Brain microvascular endothelial cell (primary cell): ENCODE measurements at places on chromosomes 6 and 20.

DNA sequence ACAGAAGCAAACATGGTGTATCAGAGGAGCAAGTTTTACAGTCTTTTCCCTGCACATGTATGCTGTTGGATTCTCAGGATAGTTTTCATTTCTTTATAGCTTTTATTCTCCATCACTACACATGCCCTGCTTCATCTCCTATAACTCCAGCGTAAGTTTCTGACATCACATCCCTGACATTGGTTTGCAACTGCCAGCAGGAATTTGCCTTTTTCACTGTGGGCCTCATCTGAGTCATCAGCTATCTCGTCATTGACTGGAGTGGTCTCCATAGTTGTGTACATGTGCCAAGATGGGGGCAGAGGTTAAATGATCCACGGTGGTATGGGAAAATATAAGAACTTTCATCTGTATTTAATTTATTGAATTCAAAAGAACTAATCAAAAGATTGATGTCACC lies 96.7 kb downstream of the SLX4IP start:
- peak; percentile 90 for DNase-seq

DNA sequence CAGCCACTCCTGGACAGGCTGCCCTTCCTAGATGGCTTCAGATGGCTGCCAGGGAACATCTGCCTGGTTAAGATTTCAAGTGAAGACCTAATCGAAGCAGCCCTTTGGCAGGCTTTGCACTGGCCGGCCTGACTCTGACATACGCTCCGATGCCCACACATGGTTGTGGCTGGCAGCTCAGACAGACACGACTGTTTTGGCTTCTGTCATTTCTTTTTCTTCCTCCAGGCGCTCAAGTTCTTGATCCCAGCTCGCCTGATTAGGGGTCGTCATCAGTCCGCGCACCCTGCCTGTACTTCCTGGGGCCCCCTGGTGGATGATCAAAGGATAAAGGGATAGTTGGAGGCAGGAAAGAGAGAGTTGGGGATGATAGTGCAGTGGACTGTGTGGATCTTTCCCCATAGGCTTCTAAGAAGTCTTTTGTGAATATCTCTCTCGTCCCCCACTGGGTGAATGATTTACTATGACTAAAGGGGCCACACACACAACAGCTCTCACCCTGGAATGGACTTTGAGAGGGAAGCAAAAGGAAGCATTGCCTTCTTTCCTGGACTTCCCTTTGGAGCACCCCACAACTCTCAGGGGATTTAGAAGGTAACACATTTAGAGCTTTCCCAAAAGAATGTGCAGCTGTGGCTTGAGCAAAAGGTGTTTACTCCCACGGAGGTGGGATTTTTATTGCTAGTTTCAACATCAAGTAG lies 21.4 kb upstream of the TRAM2 start:
- DNase-seq: peak; percentile 85

- no peak for DNase-seq
These were observed 235.3 kb upstream of the ZFP64 start for GRCh38 chr20:52426856-52427255.

DNA sequence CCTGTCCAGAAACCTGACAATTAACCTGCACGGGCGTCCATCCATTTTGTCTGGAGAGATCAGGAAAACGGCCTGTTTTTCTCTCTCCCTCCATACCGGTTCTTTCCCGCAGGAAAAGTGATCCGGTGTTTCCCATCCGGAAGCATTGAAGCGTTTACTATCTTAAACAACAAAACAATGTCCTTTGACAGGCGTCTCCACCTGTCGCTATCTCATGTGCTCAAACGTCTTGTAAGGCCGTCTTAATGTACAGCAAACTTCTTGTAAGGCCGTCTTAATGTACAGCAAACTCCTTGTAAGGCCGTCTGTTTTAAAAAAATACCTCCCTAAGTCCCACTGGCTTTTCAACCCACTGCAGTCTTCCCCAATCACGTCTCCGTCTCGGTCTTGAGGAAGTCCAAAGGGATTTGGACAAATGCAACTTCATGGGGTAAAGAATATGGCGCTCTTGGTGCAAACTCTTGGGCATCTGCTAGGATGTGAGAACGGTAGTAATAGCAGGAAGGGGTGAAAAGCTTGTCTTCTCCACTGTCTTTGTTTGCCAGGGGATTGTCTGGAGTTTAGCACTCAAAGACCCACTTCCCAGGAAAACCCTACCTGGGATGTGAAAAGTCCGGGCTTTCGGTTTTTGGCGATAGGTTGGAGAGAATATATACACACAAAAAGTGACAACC lies 29.9 kb upstream of the TRIM27 start:
- DNase-seq: no peak

DNA sequence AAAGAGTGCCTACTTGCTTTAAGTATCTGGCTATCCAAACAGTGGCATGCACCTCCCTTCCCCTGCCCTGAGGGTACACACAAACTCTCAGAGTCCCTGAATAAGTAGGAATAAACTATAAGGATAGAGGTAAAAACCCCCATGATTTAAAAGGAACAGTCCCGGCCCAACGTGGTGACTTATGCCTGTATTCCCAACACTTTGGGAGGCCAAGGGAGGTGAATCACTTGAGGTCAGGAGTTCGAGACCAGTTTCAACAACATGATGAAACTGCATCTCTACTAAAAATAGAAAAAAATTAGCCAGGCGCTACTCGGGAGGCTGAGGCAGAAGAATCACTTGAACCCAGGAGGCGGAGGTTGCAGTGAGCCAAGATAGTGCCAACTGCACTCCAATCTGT lies 22.2 kb downstream of the SAMHD1 start:
- DNase-seq: peak; percentile 12

DNA sequence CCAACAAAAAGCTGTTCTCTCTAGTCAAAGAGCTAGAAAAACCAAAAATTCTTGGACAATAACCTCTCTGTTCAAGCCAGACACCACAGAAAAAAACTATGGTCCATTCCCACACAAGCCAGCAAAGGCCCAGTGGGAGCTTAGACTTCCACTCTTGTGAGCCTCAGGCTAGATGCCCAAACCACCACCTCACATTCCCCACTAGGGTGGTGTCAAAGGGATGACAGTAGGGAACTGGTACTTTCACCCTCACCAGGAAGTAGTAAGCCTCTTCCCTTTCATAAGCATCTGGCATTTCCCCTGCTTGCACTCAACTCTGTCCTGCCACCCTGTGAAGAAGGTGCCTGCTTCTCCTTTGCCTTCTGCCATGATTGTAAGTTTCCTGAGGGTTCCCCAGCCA lies 58.4 kb upstream of the RNF217 start:
- no peak for DNase-seq

DNA sequence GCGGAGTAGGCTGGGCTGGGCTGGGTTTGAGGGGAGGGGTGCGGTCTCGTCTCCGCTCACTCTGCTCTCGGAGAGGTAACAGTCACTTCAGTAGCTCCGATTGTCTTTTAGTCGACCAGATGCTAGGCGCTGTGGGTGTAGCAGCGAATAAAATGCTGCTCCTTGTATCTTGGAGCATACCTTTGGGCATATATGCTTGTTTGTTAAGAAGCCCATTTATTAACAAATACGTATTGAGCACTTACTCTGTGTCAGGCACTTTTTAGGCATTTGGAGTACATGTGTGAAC lies 545 bp downstream of the ACTR5 start:
- no peak for DNase-seq

- no peak for DNase-seq
These were observed 1218.1 kb upstream of the MAP3K7 start for GRCh38 chr6:91804981-91805380.
